Mesenteric fat pad (tissue), 1 donor: ENCODE measurements at places on chromosomes 1 and 21.

DNA sequence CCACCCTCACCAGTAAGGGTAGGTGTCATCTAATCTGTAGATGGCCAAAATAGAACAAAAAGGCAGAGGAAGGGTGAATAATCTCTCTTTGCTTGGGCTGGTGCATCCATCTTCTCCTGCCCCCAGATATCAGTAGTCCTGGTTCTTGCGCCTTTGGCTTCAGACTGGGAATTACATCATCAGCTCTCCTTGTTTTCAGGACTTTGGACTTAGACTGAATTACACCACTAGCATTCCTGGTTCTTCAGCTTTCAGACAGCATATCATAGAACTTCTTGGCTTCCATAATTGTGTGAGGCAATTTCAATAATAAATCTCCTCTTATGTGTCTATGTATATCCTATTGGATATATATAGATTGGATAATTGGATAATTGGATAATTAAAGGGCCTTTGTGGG lies 403.0 kb upstream of the USP24 start:
- DNase-seq: no peak

DNA sequence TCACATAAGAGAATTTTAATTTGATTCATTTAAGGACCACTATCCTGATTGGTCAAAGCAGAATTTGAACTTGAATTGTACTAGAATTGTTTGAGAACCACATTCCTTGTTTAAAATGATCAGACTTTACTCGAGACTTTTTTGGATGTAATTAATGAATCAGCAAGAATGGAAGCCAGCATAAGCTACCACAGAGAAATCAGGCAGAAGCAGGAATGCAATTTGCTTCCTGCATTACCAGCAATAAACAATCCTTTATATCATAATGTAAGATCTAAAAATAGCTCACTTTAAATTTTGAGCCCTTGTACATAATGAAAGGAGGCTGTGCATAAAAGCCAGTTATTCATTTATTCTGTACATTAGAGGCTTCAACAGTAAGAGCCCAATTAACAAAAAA lies 119.8 kb upstream of the BACE2 start:
- no peak for DNase-seq

DNA sequence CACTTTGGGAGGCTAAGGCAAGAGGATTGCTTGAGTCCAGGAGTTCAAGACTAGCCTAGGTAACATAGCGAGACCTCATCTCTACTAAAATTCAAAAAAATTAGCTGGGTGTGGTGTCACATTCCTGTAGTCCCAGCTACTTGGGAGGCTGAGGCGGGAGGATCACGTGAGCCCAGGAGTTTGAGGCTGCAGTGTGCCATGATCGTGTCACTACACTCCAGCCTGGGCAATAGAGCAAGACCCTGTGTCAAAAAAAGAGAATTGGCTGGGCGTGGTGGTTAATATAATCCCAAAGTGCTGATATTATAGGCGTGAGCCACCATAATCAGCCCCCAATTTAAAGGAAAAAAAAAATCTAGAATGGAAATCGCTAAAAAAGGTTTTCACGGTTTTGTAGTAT lies 7.0 kb downstream of the MACO1 start:
- DNase-seq: no peak

DNA sequence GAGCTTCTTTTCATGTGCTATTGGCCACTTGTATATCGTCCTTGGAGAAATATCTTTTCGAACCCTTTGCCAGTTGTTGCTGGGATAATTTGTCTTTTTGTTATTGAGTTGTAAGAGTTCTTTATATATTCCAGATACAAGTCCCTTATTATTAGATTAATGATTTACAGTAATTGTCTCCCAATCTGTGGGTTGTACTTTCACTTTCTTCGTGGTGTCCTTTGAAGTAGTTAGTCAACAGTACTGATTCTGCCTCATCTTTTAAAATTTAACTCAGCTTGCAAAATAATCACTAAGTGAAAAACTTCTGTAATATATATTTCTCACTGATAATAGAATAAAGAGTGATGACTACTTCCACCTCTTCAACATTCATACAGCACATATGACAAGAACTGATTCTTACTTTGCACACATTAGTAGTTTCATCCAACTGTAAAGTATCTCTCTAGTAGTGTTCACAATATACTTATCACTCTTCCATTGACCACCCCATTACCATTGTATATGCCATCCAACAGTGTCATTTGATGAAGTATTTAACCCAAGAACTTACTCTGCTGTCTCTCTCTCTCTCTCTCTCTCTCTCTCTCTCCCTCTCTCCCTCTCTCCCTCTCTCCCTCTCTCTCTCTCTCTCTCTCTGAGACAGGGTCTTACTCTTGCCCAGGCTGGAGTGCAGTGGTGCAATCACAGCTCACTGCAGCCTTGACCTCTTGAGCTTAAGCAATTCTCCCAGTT lies 104.2 kb upstream of the DMRTA2 start:
- no peak for DNase-seq

DNA sequence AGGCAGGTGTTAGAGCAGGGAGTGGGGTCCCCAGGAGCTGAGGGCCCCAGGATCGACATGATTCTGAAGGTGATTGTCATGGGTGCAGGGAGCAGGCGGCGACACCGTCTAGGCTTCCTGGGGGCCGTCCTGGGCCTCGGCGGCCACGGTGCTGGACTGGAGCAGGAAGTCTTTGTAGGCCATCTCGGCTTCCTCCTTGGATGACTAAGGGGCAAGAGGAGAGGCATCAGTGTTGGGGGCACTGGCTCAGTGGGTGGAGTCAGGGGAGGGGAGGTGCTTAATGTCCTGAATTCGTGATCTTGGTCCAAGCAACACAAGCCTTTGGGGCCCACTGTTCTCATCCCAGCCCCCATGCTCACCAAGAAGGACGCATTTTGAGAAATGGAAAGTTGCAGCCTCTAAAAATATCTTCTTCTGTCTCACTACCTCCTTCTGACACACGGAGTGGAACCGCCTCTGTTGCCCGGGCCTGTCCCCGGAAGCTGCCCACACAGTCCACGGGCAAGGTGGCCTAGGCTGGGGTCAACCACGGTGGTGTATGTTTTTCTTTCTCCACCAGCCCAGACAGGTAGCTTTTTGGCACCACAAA lies 8.6 kb upstream of the FCMR start:
- no peak for DNase-seq

DNA sequence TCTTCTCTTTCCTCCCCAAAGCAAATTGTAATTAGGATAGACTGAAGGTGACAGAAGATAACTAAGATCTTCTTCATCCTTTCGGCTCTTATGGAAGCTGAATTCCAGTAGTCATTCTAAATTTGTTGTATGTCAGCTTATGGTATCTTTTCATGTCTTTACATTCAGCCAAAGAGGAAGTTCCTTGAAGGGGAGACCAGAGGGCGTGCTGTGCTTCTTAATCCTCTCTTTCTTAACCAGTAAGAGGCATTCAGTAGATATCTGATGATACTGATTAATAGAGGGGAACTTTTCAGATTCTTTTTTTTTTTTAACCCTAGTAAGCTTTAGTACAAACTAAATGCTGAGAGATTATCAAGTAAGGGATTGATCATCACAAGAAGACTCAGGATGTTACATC lies 102.3 kb downstream of the OSBPL9 start:
- DNase-seq: no peak

GRCh38 chr1:247331525-247332214 lies at the start of gene ZNF496:
Gene ZNF496 (minus strand): TSS chr1:247331867. CDS start chr1:247329578, 2,289 bp downstream.
- peak; percentile 92 for DNase-seq

- no peak for DNase-seq
These were observed 74.6 kb downstream of the CD247 start for GRCh38 chr1:167443757-167444156.

DNA sequence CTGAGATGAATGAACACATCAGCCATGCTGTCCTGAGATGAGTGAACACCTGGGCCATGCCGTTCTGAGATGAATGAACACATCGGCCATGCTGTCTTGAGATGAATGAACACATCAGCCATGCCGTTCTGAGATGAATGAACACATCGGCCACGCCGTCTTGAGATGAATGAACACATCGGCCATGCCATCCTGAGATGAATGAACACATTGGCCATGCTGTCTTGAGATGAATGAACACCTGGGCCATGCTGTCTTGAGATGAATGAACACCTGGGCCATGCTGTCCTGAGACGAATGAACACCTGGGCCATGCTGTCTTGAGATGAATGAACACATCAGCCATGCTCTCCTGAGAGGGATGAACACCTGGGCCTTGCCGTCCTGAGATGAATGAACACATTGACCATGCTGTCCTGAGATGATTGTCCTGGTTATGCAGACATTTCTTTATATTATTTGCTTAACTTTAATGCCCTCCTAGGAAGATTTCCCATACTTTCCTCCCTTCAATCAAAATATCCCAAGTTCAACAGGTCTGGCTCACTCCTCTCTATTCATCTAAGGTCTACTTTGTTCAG lies 48.6 kb upstream of the COL6A1 start:
- DNase-seq: no peak

- no peak for DNase-seq
These were observed 21.1 kb downstream of the ESRRG start for GRCh38 chr1:216702170-216702569.

GRCh38 chr1:230824551-230824918 lies 43.8 kb downstream of the C1orf198 start:
- DNase-seq: no peak

DNA sequence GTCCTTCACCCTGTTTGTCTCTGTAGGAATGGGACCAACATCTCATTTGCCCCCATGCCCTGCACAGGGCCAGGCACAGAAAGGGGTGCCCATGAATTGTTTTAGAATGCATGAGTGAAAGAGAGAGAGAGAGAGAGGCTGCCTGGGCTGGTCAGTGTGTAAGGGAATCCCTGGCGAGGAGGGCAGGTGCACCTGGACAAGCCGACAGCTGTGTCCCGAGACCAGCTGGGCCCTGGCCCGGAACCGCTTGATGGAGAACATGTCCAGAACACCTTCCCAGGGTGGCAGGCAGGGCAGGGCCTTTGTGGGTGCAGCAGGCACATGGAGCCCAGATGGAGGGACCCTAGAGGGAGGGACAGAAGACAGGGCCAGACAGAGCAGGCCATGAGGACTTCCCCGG lies 22.7 kb downstream of the SPOCD1 start:
- DNase-seq: peak; percentile 87
